ENCODE measurements at places on chromosomes 4 and X.

- DNase-seq, result no peak
Measured at GRCh38 chr4:30028826-30029225, 691.3 kb upstream of the PCDH7 start.

- no peak for DNase-seq
Measured at GRCh38 chr4:117137145-117137544, 51.8 kb upstream of the TRAM1L1 start.

DNA sequence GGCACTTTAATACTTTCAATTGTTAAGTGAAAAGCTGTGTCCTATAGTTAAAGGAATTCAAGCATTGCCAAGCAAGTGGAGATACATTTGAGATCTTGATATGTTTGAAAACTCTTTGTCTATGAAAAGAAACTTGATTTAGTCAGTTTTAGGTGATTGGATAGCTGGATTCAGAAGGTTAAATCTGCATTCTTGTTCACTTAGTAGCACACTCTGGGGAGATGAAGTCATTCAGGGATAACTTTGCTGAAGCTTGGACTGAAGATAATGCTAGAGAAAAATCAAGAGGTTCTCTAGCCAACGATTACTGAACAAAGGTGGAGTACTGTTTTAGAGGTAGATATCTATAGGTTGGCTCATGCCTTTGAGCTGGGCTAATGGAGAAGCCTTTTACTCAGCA lies 90.6 kb downstream of the DCAF8L2 start:
- DNase-seq, result no peak

- DNase-seq, result no peak
Measured at GRCh38 chrX:1009771-1010170, 202.7 kb downstream of the CRLF2 start.

DNA sequence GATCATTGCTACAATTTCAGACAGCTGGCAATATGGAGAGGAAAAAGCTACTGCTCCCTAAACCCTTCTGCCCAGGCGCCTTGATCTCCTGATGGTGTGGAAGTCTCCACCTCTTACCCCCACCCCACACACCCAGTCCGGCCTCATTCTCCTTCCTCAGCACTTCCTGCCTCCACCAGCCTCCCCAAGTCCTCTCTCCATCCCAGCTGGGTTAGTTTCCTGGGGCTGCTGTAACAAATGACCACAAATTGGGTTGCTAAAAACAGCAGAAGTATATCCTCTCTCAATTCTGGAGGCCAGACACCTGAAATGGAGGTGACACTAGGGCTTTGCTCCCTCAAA lies 1.1 kb upstream of the CCNQ start:
- DNase-seq, result no peak

Measured in tibial artery (tissue), 4 donors.